ENCODE measurements at places on chromosomes 7 and 10.

GRCh38 chr7:12653518-12653917 is 33.9 kb upstream of the ARL4A start:
- DNase-seq: no peak

DNA sequence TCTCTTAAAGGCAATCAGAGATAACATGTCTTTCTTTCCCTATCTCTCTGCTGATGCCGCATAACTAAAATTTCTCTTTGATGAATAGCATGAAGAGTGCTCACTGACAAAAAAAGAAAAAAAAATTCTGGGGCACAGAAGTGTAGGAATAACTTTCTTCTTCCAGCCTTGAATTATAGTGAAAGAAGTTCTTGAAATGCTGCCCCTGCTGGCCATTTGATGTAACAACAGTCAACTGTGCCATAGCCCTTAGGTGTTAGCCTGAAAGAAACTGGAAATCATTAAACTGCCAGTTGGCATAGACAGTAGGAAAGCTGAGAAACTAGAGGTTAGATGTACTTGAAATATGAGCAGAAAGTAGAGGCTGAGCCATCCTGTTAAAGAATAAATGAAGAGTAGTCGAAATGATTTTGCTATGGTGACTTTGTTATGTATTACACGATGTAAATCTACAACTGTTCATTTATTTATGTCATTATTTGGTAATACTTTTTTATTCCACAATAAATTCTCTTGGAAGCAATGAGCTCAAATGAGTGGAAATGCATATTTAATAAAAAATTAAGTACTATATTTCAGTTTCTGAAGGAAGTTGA is 48.3 kb upstream of the FAM171A1 start:
- DNase-seq: no peak

- DNase-seq: no peak
Measured at GRCh38 chr7:80450621-80451308, 61.1 kb downstream of the GNAT3 start.

DNA sequence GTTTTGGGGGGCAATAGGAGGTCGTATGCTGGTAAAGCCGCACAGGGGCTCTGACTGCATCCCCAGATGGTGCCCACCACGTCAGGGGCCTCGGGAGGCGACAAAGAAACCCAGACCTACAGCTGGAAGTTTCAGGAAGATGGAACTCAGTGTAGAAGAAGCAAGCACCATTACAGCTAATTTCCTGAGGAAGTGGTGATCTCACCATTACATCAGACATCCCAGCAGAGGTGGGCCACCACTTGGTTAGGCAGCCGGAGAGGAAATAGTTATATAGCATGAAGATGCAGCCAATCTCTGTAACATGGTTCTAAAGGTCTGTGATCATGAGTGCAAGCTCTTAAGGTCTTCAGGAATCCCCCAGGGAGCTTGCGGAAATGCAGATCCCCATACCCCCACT is 127.3 kb upstream of the PCBD1 start:
- no peak for DNase-seq

GRCh38 chr7:88091988-88092675 is 127.7 kb downstream of the SRI start:
- DNase-seq: no peak

DNA sequence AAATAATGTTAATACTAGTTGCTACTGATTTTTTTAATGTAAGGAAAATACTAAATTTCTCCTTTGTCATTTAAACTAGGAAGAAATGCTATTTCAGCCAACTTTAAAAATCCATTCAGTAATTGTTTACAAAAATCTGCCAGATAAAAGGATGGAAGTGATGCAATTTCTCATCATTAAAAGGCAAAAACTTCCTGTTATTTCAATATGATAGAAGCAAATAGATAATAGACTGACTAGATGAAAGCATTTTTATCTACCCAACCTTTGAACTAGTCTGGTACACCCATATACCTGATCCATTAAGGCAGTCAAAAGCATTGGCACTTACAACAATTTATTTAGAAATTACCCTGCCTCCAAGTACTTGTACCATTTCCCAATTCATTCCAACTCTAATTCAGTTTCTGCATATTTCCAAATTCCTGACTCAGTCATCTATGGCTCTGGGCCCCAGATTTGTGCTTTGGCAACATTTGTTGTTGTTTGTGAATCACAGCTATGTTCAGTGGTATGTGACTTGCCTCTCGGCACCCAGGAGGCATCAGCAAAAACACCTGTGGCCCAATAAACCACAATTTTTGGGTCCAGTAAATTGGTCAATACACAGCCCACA is 482.6 kb upstream of the SEMA3A start:
- DNase-seq: no peak

GRCh38 chr7:27950123-27950522 is 210.2 kb downstream of the TAX1BP1 start:
- DNase-seq: no peak

DNA sequence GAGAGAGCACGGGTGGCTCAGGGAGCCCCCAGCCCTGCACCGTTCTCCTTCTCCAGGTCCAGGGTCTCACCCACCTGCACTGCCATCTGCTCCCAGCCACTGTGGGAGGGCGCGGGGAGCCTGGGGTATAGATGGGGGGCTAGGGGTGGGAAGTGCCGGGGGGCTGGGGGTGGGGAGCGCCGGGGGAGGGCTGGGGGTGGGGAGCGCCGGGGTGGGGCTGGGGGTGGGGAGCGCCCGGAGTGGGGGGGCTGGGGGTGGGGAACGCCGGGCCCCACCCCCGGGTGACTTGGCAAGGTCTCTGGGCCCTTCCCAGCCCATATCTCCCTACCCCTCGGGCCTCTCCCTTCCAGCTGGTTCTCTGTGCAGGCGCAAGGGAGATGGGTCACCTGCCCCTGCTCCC is at the start of gene GRIFIN:
TSS of gene GRIFIN (minus strand) at position 101 of the 400 bp plus-strand sequence. CDS start at position 86, 15 bp downstream.
- no peak for DNase-seq

GRCh38 chr7:132232406-132232805 is 343.9 kb downstream of the PLXNA4 start:
- DNase-seq: no peak

- DNase-seq: no peak
Measured at GRCh38 chr7:151812967-151813366, 63.9 kb downstream of the PRKAG2 start.

GRCh38 chr10:5486853-5487235 is 12.5 kb downstream of the CALML5 start:
- DNase-seq: no peak

- DNase-seq: no peak
Measured at GRCh38 chr10:16049050-16049449, 188.7 kb upstream of the MINDY3 start.

DNA sequence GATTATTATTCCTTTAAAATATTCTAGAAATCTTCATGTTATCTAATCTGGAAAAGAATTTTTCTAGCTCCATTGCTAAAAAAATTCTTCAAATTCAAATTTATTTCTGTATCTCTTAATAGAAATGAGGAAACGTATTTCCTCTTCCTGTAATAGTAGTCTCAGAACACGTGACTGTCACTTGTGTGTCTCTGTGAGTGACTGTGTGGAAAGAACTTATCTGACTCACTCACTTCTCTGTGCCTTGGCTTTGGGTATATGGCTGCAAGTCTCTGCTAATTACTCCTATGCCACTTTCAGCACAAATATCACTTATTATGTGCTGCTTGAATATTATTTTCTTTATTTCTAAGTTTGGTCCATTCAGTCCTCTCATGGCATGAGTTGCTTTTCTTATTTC is 132.7 kb downstream of the CNTNAP2 start:
- no peak for DNase-seq

- no peak for DNase-seq
Measured at GRCh38 chr10:124200011-124200410, 106.6 kb upstream of the CHST15 start.

- DNase-seq: no peak
Measured at GRCh38 chr10:125606414-125607010, 76.5 kb downstream of the TEX36 start.

GRCh38 chr10:11142777-11143176 is 125.1 kb downstream of the CELF2 start:
- DNase-seq: no peak

- no peak for DNase-seq
Measured at GRCh38 chr7:28478656-28479055, 66.3 kb downstream of the CREB5 start.

DNA sequence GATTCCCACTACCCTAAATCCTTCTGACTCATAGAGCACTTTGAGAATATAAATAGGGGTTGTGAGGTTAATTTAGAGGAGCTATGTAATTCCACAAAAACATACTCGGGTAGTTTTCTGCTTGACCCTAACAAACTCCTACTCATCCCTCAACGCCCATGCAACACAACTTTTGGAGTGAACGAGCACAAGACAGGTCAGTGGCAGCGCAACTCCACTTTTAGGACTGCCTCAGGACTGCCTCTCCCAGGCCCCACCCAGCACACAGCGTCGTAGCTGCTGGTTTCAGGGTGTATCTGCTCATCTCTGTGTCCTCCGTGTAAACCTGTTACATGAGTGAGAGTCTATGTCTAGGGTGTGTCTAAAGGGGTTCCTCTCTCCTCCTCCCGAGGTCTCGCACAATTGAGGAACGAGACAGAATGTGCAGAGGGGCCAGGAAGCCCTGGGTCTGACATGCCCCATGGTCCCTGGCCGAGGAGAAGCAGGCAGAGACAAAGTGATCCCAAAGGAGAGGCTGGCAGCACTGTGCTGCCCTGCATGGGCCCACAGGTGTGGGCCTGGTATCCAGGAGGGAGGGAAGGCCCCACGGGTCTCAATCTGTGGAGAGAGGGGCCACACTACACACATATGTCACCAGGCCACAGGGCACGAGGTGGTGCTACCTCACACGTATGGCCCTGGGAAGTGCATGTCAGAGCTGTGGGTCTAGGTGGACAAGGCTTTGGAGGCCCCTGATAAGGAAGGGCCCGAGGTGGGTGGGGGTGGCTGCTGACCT is 45.5 kb downstream of the CAMK2B start:
- no peak for DNase-seq

DNA sequence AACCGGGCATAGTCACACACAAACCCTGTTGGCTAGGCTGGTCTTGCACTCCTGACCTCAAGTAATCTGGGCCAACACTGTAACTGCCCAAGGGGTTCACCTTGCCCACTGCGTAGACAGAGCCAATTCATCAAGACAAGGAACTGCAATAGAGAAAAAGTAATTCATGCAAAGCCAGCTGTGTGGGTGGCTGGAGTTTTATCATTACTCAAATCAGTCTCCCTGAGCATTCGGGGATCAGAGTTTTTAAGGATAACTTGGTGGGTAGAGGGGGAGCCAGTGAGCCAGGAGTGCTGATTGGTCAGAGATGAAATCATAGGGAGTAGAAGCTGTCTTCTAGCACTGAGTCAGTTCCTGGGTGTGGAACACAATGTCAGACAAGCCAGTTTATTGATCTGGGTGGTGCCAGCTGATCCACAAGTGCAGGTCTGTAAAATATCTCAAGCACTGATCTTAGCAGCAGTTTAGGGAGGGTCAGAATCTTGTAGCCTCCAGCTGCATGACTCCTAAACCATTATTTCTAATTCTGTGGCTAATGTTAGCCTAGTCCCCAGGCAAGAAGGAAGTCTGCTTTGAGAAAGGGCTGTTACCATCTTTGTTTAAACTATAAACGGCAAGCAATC is 15.6 kb upstream of the FXYD4 start:
- no peak for DNase-seq

DNA sequence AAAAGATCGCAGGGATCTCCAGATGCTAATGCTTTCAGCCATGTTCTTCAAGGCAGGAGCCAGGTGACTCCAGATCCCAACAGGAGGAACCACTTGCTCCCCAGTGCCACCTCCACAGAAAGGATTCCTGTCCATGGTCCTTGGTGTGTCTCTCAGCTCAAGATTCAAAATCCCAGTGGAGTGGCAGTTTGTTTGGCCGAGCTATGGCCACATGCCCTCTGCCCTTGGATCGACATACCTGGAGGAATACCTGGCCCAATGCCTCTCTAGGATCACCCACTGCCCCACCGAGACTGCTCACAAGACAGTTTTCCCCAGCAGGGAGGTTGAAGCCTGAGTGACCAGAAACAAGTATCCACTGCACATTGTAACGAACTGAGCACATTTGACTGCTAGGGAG is 3.9 kb upstream of the GPRIN2 start:
- no peak for DNase-seq

DNA sequence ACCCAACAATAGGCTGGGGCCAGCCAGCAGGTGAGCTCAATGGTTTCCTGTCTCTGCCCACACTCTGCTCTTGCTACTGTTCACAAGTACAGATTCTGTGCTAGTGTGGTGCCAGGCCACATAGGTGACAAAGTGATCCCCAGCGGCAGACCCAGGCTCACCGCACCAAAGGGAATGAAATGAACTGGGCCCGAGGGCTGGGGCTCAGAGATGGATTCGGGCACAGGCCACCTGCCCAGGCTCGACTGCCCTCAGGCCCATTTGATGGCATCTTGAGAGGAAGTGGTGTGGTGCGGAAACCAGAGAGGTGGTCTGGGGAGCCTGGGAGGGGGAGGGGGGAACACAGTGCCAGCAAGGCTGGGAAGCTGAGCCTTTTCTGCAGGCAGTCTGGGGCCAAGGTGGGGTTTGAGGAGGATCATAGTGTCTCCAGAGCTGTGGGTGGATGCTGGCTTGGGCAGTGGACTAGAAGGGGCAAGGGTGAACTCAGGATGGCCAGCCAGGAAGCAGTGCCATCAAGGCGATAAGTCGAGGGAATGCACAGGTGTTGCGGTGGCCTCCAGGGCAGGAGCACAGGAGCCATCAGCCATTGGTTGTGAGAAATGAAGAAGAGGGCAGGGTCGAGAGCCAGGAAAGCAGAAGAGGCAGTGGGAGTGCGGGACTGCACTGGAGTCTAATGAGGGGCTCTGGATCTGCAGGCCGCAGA is 85.2 kb downstream of the ARHGAP22 start:
- DNase-seq: no peak

DNA sequence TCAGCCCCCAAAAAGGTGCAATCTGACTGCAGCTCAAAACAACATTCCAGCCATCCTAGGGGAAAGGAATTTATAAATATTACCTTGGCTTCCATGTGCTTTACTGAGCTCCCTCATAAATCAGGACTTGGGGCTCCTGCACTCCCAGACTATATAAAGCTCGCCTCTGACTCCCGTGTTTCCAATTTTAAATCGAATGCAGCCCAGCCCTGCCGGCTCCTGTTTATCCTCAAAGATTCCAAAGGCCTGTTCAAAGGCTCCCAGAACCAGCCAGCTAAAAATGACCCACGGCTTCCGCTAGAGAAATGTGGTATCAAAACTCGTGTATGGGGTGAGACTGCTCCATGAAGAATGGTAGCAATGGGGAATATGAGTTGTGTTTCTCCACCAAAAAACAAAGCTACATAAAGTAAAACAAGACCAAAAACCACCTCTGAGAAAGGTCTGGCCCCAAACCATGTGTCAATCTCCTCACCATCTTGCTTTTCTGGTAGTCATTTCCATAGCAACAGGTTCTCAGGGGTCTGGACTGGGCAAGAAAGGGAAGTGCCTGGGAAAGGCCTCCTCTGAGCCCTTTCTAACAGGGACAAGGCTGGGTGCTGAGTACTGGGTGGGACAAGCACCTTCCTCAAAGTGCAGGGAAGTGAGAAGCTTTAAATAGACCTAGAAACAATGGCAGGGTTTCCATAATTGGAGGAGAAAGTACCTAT is 5.1 kb downstream of the CALML3 start:
- no peak for DNase-seq
